ENCODE measurements at places on chromosomes 7 and 10.

GRCh38 chr10:133267293-133267692 lies 9.4 kb downstream of the ADAM8 start:
- DNase-seq: no peak

- DNase-seq: no peak
Observed at GRCh38 chr10:60399328-60399727, 9.7 kb upstream of the ANK3 start.

DNA sequence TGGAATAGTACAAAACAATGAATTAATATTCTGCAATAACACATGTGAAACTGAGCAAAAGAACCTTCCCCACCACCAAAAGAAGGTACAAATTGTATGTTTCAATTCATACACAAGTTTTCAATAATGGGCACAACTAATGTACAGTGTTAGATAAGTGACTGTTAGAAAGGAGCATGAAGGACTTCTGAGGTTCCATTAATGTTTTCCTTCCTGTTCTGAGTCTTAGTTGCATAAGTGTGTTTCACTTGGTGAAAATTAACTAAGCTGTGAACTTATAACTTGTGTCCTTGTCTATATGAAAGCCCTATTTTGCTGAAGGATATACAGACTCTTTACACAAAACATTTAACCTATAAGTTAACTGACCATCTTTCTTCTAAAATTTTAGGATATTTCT lies 8.2 kb downstream of the GSAP start:
- no peak for DNase-seq

DNA sequence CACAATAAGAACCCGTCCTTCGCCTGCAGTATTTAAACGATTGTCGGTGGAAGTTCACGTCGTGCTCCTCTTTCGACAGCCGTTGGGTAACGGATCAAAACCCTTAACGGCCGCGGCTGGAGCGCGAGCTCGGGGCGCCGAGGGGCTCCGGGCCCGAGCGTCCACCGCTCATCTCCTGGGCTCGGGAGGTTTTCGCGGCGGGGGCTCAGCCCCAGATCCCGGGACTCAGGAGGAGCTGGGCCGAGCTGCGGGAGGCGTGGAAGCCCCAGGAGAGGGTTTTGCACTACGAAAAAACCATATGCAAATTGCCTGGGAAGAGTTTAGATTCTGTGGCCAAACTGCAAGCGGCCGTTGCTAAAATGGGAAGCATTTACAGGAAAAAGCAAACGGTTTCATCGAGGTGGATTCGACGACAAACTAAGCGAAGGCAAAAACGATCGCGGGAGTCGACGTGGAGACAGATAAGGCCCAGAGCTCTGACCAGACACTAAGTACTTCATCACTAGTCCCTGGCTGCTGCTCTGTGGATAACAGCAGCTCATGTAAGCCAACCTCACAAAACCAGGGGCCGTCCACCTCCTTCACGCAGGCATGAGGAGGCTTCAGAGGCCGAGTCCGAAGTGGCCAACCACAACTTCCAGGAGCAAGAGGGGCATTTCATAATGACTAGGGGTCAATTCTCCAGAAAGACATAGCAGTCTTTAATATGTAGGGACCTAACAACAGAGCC lies 129.7 kb downstream of the MARCHF5 start:
- no peak for DNase-seq

GRCh38 chr7:47382200-47382599 lies 199.7 kb downstream of the TNS3 start:
- no peak for DNase-seq

- no peak for DNase-seq
Observed at GRCh38 chr10:114389426-114389825, 14.9 kb downstream of the AFAP1L2 start.

- no peak for DNase-seq
Observed at GRCh38 chr7:90461219-90461618, 8.2 kb upstream of the PTTG1IP2 start.

DNA sequence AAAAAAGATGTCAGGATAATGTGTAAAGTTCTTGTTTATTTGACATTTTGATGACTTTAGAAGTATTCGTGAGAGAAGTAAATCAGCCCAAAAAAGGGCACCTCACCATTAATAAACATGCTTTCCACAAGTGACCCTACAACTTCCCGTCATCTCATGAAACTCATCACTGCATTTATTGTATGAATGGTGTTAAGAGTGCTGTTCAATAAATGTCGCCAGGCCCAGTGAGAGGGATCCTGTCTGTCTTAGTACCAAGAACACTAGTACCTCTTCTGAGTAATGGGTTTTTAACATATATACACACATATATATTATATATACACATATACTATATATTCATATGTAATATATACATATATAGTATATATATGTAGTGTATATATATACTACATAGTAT lies 61.9 kb downstream of the TMEM26 start:
- DNase-seq: no peak

DNA sequence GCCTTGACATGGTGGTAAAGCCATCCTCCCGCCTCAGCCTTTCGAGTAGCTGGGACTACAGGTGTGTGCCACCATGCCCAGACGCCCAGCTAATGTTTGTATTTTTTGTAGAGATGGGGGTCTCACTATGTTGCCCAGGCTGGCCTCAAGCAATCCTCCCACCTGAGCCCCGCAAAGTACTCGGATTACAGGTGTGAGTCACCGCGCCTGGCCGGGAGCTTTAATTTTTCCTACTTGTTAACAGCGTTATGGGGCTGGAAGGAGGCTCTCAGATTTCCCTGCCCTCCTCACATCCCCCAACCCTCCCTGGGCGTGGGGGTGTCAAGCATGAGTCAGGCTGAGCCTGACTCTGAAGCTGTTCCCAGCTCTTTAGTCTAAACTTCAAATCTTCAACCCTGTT lies 8.3 kb downstream of the ALKBH4 start:
- no peak for DNase-seq

DNA sequence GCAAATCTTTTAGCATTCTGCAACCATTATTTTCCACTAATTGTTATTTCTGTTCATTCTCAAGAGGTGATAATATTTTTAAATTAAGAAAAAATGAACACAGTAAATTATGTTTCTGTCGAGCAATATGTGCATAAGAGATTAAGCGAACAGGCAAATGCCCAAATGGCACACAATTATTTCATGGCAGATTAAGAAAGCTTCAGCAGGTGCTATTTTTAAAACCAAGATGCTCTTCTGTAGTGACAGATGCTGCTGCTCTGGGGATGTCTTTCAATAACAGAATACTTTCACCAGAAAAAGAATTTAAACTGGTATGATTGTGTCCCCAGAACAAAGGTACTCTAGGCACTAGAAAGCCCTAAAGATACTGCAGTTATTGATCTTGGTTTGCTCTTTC lies 412.7 kb upstream of the SORCS1 start:
- DNase-seq: no peak

DNA sequence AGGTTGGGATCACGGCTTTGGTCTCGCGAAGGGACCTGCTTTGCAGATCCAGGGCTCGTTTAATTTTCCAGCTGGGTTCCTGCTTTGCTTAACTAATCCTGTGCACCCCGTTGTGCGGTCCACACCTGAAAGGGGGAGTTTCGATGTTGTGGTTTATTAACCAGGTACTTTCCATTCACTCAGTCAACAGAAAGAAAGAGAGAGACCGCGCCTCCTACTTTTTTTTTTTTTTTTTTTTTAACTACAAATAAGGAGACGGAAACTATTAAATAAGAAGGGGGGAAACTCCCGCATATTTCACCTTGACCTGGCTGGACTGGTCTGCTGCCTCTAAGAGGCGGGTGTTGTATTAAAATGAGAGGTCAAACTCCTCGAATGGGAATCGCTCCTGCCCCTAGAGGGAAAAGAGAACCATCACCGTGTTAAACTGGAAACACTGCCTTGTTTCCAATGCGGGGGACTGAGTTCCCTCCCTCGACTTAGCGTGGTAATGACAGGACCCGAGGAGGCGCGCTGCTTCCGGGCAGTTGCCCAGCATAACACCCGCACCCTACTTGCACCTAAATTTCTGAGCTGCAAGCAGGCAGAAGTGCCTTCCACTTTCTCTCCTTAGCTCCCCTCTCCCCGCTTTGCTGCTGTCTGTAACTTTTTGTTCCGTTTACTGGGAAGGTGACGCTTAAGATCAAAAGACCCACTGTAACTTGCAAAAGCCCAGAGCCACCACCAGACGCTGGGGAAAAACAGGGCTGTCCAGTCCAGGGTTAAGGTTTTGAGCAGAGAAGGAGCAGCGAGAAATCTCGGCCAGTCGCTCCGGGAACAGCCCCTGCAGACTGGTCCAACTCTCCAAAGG lies 1.1 kb upstream of the ITGB8 start:
- peak; percentile 50 for DNase-seq

DNA sequence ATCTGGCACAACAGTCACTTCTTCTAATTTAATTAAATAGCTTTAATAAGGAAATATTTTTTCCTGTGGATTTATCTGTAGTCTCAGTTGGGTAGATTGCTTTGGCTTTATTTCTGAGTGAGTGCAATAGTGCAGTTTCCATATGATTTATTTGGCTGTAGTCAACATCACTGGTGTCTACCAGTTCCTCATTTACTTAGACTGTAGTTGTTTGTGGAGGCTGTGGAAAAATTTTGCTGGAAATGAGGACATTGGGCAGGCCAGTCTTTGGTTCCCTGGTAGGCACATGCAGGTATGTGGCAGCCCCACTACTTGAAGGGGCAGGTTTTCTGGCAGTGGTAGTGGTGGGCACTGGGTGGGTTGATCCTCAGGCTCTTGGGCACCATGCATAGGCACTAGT lies 15.5 kb downstream of the TAS2R40 start:
- DNase-seq: no peak

- DNase-seq: no peak
Observed at GRCh38 chr10:16907687-16908086, 90.5 kb upstream of the RSU1 start.

All from hypothalamus (tissue), 51 donors.